Right kidney (tissue), 9 donors: ENCODE measurements at places on chromosomes 6 and 20.
A peak's percentile ranks its signal among the peaks of the same experiment; 100 is the strongest.

DNA sequence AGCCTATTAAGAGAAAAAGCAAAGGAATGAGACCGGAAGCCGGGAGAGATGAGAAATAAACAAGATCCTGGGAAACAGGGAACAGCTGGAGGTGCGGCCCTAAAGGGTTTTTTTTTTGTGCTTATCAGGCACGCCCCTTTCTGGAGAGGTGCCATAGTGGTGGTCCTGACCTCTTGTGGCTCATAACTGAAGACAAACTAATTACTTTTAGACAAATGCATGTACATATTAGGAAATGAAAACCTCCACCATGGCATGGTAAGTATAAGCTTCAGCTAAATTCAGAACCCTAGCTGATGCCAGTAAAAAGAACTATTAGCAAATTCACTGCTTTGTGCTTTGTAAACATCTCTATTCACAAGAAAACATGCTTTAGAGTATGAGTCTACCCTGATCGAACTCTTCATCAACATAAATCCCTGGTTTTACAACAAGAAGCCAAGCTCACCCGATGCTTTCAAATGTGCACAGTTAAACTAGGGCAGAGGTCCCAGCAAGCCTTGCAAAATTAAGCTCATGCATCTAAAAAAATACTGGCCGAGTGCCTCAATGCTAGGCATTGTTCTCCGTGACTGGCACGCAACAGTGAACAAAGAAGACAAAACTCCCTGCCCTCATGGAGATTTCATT, 96.4 kb upstream of the MRPS10 start:
- DNase-seq: no peak

DNA sequence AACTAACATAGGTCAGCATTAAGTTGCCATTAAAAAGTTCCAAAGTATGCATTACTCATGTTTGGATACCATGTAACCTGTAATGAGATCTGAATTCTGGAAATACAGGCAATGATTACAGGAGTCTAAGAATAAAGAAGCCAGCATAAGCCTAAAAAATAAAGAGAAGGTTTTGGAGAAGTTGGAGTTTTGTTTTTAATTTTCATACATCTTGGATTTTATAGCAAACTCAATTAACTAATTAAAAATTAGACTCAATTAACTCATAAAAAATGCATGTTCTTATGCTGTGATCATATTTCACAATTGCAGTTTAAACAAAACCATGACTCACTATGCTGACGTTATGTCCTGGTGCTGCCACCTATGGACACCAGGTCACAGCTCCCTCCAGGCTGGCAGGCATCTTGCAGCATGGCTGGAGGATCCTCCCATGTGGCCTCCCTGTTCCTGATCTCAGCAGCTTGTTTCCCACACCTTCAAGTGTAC, 648.8 kb upstream of the AGPAT4 start:
- DNase-seq: peak; percentile 15

GRCh38 chr20:15292405-15292804, 955.0 kb upstream of the FLRT3 start:
- no peak for DNase-seq

DNA sequence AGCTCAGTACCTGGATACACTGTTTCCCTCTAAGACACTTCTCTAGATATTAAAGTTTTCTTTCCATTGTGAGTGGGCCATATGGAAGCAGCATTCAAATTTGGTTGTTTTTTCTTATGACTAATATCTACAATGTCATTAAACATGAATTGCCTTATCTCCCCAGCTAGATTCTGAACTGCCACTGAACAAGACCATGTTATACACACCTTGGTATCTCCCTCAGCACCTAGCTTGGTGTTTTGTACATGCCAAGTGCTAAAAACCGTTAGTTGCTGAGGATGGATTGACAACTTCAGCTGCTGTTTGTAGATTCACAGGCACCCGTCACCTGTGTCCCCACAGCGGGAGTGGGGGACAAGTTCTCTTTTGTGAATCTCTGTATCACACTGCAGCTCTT, 131.1 kb downstream of the KIF13A start:
- no peak for DNase-seq

DNA sequence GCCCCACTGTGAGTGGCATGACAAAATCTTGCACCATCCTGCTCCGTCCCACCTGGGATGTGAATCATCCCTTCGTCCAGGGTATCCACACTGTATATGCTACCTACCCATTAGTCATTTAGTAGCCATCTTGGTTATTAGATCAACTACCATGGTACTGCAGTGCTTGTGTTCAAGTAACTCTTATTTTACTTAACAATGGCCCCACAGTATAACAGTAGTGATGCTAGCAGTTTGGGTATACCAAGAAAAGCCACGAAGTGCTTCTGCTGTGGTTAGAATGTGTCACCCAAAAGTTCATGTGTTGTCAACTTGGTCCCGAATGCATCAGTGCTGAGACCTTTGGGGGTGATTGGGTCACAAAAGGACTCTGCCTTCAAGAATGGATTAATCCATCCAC, 11.7 kb downstream of the OSER1 start:
- no peak for DNase-seq

GRCh38 chr20:25987073-25987927, 290.6 kb upstream of the ZNF337 start:
- DNase-seq: peak; percentile 82

DNA sequence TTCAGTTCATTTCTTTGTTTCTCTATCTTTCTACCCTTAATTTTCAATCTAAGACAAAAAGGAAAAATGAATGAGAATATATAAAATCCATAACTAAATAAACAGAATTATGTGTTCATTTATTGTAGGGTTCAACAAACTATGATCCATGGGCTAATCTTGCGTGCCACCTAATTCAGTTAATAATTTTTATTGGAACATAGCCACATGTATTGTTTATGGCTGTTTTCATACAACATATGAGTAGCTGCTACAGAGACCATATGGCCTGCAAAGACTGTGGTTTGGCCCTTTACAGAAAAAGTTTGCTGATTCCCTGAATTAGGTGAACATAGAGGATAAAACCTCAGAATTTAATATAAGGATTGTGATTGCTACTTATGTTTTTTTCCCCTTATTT, 21.8 kb downstream of the SENP6 start:
- no peak for DNase-seq

DNA sequence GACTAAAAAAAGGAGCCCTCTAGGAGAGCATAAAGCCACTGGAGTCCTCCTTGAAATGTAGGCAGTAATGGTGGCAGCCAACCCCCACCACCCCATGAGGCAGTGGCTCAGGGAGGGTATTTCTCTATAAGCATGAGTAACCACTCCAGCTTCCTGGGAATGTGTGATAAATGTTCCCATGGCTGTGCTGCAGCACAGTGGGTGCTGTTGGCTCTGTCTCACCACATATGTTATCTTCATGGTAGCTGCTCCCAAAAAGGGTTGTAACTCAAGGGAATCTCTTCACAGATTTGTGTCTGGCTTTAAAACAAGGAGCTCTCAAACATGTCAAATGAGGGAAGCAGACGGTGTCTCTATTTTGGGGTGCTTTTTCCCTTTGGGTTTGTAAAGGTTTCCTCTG, 7.5 kb upstream of the PHACTR1 start:
- DNase-seq: no peak

- no peak for DNase-seq
Observed at GRCh38 chr20:48208176-48208575, 422.9 kb upstream of the SULF2 start.

DNA sequence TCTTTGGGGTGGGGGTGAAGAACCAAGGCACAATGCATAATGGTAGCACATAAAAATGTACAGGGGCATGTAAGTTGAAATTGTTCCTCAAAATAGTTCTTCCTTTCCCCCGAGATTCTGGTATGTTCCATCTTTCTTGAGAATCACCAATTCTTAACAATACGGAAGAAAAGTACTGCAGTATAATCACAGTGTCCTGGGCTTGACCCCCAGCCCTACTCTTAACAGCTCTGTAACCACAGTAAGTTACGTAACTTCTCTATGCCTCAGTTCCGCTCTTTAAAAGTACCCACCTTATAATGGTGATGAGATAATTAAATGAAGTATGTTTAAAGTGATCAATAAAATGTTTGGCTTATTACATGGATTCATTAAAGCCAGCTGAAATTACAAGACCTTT, 104.5 kb downstream of the SMLR1 start:
- no peak for DNase-seq

GRCh38 chr6:77145244-77145643, 318.0 kb downstream of the HTR1B start:
- DNase-seq: no peak

GRCh38 chr6:37516076-37516919, 16.6 kb upstream of the CCDC167 start:
- no peak for DNase-seq

DNA sequence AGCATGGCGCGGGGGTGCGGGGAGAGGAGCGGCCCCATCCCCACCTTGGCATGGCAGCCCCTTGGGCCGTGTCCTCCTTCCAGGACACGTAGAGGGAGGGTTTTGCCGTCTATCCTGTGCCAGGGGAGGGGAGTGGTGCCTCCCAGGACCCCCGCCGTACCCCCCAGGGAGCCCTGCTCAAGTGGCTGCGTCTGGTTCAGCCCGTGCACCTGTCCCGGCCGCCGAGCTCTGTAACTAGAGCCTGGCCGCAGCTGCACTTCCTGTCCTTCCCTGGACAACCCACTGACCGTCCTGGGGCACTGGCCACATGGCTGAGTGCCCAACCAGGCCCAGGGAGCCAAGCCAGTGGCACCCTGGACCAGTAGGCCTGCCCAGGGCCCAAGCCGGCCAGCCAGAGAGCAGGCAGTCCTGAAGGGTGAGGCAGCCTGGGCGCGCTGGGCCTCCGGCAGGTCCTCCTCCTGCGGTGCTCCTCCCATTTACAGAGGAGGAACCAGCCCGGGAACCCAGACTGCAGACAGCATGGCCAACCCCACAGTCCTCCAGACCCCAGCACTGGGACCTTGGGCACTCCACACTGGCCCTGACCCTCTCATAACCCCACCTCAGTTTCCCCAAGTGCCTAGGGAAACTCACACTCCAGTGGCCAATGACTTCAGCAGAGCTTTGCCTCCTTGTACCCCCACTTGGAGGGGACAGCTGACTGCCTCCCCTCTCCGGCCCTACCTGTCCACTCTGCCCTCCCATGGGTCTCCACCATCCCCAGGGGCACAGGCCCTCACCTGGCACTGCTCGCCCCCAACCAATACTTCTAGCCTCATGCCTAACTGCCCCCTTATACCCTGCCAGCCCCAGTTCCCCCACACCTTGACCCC, 8.7 kb downstream of the LAMA5 start:
- DNase-seq: peak; percentile 49

DNA sequence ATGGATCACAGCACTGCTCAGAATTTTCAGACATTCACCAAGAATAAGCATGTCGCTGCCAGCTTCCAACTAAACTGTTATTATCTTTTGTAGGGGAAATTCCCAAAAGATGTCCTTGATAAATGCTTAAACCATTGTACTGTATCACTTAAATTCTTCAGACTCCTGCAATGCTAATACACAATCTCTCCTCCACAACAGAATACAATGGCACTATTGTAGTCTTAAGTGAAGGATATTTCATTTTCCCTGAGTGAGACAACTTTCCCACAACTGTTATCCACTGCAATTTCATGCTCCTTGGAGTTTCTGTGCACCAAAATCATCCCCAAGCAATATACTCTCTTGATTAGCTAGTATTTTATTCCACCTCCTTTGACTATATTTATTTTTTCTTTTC, 189.7 kb downstream of the COL9A1 start:
- no peak for DNase-seq

- no peak for DNase-seq
Observed at GRCh38 chr20:8395956-8396355, 263.9 kb downstream of the PLCB1 start.

DNA sequence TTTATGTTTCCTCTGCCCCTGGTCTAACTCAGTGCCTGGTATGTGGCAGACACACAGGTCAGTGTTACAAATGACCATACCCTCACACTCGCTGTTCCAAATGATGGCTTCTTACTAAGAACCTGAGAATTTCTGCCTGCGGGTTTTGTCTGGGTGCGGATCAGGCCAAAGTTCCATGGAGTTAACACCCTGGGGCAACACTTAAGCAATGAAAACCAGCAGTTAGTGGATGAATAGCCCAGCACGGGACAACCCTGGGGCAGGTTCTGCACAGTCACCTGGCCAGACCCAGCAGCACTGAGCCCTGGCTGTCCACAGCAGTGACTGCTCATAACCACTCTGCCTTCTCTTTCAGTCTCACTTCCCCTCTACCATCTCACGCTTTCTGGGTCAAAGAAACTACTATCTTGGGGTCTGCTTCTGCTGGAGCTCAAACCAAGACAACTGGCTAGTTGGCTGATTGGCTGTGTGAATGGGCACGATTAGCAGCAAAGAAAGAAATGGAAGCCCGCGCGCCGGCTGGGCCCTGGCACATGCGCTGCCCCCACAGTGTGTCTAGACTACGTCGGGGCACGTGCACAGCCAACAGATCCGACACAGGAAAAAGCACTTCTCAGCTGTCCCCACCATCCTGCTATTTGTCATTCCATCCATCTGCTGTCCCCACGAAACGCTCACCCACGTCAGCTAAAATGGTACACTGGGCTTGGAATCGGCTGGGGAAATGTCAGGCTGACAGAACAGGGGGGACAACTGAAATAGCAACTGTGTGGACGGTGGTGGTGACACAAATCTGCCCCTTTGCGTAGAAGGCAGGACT, 36.6 kb downstream of the MGME1 start:
- DNase-seq: no peak

DNA sequence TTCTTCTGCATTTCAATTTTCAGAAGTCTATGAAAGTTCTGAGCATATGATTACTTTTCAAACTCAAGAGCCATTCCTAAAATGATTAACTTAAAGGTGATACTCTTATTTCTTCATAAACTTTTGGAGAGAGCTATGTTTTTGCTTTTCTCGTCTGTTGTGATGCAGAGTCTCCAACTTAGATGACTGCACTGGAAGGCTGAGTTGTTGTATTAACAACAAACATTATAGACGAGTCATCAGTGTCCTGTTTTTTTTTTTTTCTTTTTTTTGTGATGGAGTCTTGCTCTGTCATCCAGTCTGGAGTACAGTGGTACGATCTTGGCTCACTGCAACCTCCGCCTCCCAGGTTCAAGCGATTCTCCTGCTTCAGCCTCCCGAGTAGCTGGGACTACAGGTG, 101.9 kb downstream of the CD109 start:
- no peak for DNase-seq

DNA sequence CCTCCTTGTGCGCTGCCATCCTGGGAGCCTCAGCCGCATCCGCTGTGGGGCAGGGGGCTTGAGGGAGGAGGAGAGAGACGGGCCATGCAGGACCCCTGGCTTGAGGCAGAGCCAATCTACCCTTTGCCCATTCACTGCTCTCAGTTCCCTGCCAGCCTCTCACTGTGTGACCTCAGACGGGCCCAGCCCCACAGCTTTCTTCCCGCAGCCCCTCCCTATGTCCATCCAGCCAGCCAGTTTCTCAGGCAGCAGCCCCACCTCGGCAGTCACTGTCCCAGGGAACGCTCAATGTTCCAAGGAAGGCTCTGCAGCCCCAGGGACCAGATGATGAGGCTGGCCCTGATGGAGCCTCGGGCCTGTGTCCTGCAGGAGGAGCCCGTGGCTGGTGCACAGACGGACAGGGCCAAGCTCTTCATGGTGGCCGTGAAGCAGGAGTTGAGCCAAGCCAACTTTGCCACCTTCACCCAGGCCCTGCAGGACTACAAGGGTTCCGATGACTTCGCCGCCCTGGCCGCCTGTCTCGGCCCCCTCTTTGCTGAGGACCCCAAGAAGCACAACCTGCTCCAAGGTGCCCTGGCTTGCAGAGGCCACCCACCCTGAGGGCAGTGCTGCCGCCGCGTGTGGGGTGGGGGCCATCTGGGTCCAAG, 3.9 kb upstream of the TNFRSF6B start:
- DNase-seq: no peak

- DNase-seq: peak; percentile 23
Observed at GRCh38 chr20:15867899-15868298, 705.3 kb downstream of the KIF16B start.
